Femur (tissue), 1 donor: ENCODE measurements at places on chromosomes 3 and 15.

- no peak for DNase-seq
These were observed 91.5 kb downstream of the MYLK start for GRCh38 chr3:123792473-123793201.

DNA sequence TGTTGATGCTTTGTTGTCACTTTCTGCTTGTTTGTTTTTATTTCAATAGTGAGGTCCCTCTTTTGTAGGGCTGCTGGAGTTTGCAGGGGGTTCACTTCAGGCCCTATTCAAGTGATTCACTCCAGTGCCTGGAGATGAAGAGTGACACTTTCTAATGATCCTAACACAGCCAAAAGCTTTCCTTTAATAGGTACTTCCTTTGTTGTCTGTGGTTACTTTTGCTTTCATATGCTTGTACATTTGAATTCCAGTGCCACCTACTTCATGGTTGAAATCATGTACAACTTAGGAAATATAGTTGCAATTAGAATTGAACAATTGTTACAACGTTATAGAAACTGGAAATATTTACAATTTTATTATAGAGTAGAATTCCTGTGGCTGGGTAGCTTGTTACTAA, 466.8 kb upstream of the EPHA3 start:
- no peak for DNase-seq

GRCh38 chr3:75192146-75192616, 471.9 kb upstream of the FRG2C start:
- DNase-seq, result peak; percentile 59

- no peak for DNase-seq
These were observed 54.1 kb downstream of the ITGB5 start for GRCh38 chr3:124832782-124833709.

DNA sequence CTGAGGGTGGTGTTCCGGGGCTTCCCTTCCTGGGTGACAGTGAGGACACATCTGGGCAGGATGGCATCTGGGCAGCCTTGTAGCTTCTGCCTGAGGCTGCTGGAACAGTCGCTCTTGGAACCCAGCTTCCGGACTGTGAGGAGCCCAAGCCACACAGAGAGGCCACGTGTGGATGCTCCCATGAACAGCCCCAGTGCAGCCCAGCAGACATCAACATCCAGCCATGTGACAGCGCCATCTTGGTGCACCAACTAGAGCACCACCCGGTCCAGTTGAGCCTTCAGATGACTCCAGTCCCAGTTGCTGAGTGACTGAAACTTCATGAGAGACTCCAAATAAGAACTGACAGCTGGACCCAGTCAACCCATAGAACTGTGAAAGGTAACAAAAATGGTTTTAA, 15.5 kb upstream of the CTSH start:
- no peak for DNase-seq

DNA sequence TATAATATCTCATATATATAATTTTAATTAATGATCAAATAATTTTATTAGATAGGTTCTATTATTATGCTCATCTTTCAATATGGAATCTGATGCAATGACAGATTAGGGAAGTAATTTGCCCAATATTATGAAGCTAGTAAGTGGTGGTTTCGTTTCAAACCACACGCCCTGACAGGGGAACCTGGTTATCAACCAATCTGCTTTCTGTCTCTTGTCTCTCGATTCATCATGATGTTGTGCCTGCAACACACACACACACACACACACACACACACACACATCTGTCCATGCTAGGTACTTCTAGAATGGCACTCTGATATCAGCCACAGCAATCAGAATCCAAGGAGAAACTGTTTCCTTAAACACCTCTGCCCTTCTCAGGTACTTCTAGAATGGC, 128.4 kb downstream of the ZBBX start:
- no peak for DNase-seq

DNA sequence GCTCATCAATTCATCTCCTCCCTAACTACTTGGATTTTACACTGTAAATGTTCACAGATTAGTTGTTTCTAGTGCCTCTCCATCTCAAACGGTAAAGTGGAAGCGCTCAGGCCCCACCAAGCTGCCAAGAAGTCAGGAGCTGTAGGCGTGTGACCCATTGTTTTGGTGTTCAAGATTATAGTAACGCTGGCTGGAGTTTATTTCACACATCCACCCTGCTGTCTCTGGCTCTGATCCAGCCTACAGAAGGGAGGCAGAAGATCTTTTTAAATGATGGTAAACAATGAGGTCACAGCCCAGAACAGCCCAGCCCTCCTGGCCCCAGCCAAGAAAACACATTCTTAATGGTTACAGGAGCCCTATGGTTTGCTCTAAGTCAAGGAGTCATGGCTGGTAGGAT, 25.7 kb upstream of the GALNT15 start:
- DNase-seq, result peak; percentile 75

- DNase-seq, result no peak
These were observed 105.7 kb downstream of the GOLIM4 start for GRCh38 chr3:167989999-167990398.

- DNase-seq, result no peak
These were observed 60.9 kb downstream of the NCEH1 start for GRCh38 chr3:172649987-172650386.

- peak; percentile 9 for DNase-seq
These were observed 61.9 kb upstream of the SLC6A1 start for GRCh38 chr3:10930666-10931040.

GRCh38 chr15:31024330-31024729, 32.9 kb upstream of the MTMR10 start:
- DNase-seq, result no peak

DNA sequence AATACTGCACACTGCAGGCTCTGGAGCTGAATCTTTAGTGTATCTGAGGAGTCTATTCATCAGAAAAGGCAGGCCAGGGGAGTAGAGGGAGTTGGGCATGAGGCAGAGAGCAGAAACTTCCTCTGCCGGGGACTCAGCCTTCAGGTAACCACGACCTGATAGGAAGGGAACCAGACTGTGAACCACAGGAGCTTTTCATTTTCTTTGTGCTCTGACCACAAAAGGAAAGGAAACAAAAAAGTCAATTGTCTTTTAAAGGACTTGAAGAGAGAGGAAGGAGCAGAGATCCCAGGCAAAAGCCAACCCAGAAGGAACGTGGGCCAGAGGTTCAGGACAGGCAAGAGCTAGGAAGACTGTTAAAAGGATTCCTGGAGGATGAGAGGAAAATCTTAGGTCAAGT, 573.3 kb downstream of the EPHB1 start:
- no peak for DNase-seq
